AG08396 (cell line): ENCODE measurements at places on chromosomes 6 and 20.

GRCh38 chr6:45631396-45631795, 253.7 kb upstream of the SUPT3H start:
- no peak for DNase-seq

DNA sequence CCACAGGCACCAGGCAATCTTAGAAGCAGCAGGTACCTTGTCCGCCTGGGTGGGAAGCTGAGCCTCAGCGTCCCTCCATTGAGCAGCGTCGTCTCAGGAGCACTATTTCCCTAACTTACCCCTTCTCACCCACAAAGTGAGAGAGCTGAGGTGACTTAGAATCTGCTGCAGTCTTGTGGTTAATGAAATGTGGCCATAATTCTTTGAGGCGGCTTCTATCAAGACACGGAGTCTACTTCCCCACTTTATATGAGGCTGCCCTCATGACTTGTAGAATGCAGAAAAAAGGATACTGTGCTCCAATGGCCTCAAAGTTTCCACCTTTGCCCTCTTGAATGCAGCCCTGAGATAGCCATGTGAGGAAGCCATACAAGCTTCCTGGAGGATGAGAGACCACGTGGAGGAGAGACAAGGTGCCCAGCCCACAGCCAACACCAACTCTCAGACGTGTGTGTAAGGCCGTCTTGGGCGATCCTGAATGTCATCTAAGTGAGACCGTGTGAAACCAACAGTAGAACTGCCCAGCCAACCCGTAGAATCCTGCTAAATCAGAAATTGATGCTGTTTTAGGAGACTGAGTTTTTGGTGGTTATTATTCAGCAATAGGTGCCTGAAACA, 9.1 kb upstream of the TAGAP start:
- DNase-seq: no peak

GRCh38 chr6:150934380-150934779, 68.9 kb downstream of the MTHFD1L start:
- DNase-seq: peak; percentile 61

- DNase-seq: no peak
These were observed 106.9 kb downstream of the FAM50B start for GRCh38 chr6:3956054-3956453.

DNA sequence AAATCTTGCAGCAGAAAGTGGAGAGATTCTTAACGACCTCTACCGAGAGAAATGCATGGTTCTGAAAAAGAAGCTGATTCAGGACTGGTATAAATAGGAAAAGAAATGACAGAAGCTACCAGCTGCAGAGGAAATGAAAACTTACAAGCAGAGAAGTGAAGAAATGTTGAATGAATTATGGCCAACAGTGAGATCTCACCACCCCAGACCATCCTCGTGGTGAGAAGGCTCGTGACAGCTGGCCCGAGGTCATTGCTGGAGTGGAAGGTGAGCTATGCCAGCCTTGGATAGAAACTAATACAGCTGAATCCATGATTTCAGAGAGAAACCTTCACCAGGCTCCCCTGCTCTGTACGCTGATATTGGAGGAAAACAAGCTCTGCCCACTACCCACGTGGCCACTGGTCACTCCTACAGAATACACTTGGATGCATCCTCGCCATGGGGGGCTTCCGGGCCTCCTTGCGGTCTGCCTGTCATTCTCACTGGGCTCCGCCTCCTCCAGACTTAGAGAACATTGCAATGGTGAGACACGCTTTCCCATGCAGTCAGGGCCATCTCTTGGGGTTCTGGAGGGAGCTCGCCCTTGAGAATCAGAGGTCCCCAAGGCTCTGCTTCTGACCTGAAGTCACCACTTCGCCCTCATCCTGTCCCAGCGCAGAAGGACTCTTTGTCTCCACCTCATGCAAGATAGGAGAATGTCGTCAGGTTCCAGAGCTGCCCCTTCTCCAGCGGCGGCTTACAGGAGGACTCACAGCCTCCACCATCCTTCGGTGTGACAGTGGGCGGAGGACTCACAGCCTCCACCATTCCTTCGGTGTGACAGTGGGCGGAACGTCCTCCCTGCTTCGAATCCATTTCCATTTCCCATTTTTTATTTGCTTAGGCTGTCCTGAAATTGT, 10.6 kb upstream of the TUBB2B start:
- no peak for DNase-seq

DNA sequence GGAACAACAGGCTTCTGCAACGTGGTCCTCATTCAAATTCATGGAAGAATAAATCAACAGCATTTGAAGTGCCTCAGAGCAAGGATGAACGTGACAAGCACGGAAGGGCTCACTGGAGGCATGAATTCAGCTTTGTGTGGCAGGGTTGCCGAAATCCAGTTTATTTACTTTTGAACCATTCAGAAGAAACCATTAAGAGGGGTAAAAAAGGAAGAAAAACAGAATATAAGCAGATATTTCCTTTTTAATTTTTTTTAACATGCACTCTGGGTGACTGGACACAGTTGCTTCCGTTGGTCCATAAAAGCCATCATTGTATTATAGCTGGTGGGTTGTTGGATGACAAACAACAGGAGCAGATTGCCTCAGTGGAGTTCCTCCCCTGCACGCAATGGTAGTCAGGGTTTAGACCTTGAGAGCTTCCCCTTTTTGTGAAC, 17.3 kb upstream of the SNRPB2 start:
- no peak for DNase-seq

DNA sequence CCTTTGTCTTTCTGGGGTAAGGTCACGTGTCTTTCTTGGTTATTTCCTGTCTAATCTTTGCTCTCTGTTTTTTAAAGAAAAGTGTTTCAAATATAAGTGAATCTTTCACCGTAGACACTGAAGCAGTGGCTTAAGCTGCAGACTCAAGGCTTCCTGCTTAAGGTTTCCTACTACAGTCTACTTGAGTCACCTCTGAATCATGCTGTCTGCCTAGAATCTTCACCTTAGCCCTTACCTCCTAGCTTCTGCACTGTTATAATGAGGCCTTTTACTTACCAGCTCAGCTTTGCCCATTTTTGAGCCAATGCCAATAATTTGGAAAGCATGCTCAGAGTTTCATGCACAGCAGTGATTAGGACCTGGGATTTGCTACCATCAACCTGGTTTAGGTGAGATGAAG, 30.6 kb downstream of the ADGRF4 start:
- no peak for DNase-seq

- DNase-seq: no peak
These were observed 33.8 kb upstream of the LRRC1 start for GRCh38 chr6:53761036-53761435.

DNA sequence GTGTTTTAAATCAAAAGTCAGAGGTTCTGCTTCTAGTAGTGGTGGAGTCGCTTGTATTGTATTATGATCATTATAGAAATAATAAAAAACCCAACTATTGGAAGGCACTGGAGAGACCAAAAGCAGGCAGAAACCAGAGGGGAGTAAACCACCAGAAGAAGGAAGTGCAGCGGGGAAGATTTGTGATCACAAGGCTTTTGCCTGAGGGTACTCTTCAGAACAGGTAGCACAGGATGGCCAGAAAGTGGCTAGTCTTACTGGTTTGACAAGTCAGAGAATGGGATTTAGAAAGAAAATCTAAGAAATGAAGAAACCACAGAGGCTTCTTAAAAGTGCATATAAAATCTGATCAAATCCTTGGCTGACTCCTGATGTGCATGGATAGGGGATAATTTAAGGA, 24.0 kb downstream of the MAPK13 start:
- no peak for DNase-seq

DNA sequence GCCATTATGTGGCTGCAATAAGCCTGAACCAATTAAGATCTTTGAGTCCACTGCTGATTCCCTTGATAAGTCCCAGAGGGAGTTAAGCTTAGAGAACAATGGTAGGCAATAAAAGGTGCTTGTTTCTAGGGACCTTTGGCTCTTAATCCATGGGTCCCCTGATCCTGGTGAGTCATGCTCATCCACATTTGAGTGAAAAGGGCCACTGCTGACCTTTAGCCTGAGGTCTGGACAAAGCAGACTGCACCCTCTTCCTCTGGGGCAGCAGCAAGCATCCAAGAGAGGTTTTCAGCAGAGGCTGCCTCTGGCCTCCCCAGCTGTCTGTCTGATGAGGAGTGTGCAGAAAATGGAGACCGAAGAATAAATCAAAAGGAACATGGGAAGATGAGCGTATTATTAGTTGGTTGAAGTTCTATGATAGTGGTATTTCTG, 16.1 kb upstream of the SCGN start:
- no peak for DNase-seq

DNA sequence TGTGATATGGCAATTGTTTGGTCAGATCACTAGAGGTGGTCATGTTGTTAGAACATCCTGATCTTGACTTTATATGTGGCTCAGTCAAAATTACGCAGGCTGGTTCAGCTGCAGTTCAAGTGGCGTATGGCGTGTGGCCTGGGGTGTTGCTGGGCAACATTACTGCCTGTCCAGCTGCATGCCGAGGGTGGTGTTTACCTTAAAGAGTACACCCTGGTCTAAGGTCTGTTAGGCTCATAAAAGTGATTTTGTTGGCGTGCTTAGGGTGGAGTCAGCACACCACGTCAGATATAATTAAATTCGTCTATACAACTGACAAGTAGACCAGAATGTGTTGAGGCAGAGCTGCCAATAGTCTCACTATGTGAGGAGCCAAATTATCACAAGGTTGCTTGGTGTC, 55.6 kb upstream of the NEDD9 start:
- DNase-seq: no peak

GRCh38 chr20:19114410-19114809, 98.0 kb upstream of the SLC24A3 start:
- no peak for DNase-seq

DNA sequence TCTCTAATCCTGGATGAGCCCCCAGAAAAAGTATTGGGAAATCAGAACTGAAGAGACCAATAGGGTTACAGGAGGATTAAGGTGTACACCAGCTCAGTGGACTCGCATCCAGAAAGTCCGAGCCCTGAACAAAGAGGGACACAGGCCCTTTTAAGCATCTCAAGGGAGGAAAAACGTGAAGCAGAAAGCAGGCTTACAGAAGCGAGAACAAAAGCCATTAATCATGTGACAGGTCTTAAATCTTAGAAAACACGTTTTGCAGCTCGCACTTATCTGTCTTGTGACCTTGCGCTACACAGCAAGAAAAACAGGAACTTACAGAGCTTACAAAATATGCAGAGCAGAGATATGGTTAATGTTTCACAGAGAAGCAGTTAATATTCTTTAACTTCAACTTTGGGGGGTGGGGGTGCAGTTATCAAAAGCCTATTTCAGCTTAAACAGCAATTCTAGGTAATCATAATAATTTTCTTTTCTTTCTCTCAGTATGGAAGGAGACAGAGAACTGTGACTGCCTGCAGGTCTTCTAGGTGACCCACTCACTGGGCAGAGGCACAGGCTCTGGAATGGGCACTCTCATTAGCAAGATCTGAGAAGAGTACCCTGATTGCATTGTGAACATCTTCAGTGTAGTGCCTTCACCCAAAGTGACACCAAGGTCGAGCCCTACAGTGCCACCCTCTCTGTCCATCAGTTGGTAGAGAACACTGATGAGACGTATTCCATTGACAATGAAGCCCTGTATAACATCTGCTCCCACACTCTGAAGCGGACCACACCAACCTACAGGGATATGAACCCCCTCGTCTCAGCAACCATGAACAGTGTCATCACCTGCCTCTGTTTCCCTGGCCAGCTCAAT, 65.0 kb upstream of the MOCS1 start:
- no peak for DNase-seq

DNA sequence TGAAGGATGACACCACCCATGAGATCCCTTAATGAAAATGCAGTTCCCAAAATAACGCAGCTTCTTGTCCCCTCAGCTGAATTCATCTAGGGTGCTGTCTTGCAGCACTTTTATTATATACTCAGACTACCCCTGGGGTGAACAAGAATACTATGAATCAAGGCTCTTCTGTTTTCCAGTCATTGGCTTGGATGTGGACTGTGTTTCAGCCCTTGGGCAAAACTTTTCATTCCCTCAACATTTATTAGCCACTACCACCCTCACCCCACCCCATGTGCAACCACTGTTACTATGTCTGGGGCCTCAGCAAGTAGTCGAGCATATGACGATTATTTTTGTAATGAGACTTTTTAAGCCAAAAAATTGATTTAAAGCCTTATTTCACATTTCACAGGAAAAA, 319.2 kb upstream of the PLN start:
- no peak for DNase-seq

GRCh38 chr6:163707387-163708355, 293.2 kb downstream of the QKI start:
- DNase-seq: no peak

- DNase-seq: no peak
These were observed 797.9 kb upstream of the SLC35B3 start for GRCh38 chr6:9233226-9233625.

- no peak for DNase-seq
These were observed 144.0 kb downstream of the PRL start for GRCh38 chr6:22152841-22153240.

- no peak for DNase-seq
These were observed 31.1 kb downstream of the CDKAL1 start for GRCh38 chr6:20565342-20565741.

GRCh38 chr20:2794866-2795447, 5.5 kb downstream of the CPXM1 start:
- no peak for DNase-seq

- DNase-seq: peak; percentile 43
These were observed 57.8 kb downstream of the SLC2A10 start for GRCh38 chr20:46767127-46767761.

DNA sequence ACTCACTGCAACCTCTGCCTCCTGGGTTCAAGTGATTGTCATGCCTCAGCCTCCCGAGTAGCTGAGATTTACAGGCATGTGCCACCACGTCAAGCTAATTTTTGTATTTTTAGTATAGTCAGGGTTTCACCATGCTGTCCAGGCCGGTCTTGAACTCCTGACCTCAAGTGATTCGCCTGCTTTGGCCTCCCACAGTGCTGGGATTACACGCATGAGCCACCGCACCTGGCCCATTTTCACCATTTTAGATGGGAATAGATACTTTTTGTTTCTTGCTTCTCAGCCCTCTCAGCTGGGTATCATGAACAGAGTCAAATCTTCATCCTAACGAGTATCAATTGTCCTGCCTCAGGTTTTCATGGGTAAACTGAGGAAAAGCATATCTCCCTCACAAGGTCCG, 235.0 kb downstream of the CDC5L start:
- no peak for DNase-seq

DNA sequence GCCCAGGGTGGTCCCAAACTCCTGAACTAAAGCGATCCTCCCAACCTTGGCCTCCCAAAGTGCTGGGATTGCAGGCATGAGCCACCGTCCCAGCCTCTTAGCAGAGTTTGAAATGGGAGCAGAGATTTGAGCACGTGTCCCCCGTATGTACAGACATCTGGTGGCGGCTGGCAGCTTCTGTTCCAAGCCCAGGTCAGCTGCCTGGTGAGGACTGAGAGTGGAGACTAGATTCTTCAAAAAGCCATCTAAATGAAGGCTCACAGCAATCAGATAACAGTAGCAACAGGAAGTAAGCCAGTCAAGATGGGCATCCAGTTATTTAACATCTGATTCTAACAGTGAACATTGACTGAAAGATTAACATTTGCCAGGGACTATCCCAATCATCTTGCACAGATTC, 128.1 kb upstream of the AKAP12 start:
- no peak for DNase-seq

- DNase-seq: no peak
These were observed 12.4 kb downstream of the HTR1E start for GRCh38 chr6:86949771-86950170.
